ENCODE measurements at places on chromosomes 2 and 18.

GRCh38 chr2:1563943-1564891 is 151.0 kb downstream of the TPO start:
- DNase-seq = no peak

- no peak for DNase-seq
Observed at GRCh38 chr2:3195641-3196476, 181.8 kb downstream of the EIPR1 start.

- DNase-seq = no peak
Observed at GRCh38 chr2:60262178-60262577, 291.3 kb downstream of the BCL11A start.

DNA sequence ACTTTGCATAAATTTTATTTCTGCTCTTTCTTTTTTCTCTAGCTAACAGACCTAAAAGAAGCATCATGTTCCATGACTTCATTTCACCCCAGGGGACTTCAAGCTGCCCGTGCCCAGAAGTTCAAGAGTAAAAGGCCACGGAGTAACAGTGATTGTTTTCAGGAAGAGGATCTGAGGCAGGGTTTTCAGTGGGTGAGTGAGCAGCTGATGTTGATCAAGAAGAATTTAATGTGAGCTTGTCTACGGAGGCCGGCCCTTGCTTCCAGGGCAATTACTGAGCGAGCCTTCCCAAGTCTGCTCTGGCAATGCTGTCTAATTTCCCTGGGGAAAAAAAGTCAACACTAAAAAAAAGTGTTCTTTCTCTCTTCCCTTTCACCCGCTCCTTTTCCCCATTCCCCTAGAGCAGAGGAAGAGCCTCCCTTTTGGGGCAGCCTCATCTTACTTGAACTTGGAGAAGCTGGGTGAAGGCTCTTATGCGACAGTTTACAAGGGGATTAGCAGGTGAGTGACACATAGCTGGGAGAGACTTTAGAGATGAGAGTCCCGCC is 1.2 kb downstream of the CDK15 start:
- DNase-seq = no peak

DNA sequence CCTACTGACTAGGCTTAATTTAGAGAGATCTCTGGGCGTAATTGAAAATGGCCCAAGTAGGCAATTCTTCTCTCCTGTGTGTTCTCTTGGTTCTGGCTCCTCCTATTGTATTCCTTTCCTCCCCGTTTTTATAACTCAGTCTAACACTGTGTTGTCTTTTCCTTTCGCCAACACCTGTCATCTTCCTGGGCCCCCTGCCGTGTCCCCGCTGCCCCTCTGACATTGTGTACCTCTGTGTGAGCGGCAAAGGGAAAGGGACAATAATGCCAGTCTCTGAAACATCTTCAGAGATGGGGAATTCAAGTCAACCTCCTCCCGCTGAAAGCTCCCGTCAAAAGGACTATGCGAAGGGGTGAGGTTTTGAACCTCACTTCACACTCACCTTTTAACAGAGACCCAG is 210.9 kb downstream of the GBX2 start:
- DNase-seq = no peak

DNA sequence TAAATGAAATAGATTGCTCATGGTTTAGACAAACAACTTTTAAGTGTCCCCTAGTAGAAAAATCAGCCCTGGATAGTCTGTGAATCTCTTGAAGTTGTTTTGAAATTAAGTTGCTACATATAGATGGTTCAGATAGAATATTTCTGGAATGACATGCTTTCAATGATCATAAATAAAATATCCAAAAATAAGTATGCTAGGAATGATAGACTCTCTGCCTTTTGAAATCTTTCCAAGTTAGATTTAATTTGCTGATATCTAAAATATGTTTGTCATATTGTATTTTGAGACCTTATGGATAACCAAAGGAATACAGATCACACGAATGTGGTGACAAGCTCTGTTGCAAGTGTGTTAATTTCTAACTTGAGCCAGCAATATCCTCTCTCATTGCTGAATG is 488.7 kb downstream of the THSD7B start:
- no peak for DNase-seq

GRCh38 chr18:73715210-73715670 is 432.4 kb downstream of the FBXO15 start:
- DNase-seq = no peak

- DNase-seq = no peak
Observed at GRCh38 chr2:152071092-152071491, 27.8 kb downstream of the CACNB4 start.

DNA sequence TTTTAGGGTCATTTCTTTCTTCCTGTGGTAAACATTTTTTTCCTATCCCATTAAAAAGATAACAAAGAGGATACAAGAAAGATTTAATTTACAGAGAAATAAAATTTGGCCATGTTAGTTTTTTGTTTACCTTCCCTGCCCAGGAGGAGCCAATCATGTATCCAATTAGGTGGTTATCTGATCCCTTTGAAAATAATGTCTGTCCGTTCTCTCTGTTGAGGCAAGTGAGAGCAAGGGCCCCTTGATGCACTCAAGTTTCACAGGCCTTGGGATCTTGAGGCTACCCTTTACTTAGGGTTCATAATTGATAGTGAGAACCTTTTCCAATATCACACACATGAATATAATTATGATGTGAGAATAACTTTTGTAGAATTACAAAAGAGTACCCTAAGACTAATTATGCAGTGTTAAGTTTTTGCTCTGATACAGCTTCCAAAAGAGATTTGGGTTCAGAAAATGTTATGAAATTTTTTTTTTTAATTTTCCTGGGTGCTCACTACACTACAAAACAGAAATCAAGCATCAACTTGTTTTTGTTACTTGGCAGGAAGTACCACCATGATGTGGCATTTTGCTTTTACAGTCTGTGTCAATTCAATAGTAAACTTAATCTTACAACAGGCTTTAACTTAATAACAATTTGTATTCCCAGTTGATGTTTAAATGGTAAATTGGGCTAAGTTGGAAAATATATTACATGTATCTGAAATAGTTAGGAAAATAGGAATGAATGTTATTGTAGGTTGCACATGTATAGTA is 42.0 kb downstream of the AFTPH start:
- DNase-seq = no peak

DNA sequence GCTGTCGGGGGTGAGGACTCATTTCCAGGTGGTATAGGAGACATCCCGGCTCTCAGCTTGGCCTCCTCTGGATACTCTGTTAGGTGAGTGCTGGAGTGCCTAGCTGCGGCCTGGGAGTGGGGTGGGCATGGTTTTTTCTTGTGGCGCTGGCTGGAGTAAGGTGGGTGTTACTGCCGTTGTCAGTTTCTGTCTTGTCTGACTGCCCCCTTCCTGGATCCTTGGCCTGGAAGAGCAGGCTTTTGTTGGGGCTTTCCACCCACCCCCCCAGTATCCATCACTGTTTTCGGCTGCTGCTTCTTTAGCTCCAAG is 69.2 kb downstream of the DGKD start:
- DNase-seq = no peak

DNA sequence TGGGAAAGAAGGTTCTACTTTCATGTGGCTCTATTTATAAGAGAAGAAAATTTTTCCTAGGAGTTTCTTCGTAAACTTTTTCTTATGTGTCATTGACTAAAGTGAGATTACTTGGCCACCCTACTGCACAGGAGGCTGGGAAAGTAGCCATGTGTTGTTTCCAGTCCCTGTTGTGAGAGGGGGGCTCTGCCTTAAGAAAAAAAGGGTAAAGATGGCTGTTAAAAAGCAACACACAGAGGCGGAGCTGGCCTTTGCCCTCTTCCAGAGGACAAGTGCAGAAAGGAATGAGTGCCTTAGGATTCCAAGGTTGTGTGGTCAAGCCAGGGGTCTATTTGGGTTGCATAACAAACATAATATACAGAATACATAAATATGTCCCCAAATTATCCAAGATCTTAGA is 230.0 kb upstream of the CXCR4 start:
- DNase-seq = no peak

- no peak for DNase-seq
Observed at GRCh38 chr18:33641141-33641540, 63.1 kb downstream of the ASXL3 start.

DNA sequence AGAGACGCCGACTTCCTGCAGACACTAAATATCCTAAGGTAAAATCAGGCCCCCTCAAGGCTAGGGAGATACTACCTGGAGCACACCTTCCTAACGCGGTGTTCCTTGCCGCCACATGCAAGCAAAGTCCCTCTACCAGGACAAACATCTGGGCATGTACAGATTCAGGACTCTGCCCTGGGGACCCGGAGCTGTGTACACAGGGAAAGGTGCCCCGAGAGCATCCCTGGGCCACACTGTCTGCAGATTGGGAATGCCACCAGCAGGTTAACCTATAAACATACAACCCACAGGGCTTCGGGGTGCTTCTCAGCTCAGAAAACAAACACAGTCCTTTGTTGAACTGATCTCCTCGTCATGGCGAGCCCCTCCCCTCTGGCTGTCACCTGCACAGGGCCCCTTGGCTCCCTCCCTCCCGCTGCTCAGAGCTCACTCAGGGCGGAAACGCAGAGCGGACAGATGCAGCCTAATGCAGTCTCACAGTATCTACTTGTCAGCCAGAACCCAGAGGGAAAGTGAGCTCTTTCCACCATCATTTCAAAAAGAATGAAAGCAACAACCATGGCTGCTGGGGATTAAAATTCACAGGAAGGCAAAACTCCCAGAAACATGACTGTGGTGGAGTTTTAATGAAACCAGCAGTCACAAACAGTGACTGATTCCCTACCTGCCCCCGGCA is 218.8 kb downstream of the HDAC4 start:
- no peak for DNase-seq

- no peak for DNase-seq
Observed at GRCh38 chr2:23363268-23363667, 21.7 kb upstream of the KLHL29 start.

DNA sequence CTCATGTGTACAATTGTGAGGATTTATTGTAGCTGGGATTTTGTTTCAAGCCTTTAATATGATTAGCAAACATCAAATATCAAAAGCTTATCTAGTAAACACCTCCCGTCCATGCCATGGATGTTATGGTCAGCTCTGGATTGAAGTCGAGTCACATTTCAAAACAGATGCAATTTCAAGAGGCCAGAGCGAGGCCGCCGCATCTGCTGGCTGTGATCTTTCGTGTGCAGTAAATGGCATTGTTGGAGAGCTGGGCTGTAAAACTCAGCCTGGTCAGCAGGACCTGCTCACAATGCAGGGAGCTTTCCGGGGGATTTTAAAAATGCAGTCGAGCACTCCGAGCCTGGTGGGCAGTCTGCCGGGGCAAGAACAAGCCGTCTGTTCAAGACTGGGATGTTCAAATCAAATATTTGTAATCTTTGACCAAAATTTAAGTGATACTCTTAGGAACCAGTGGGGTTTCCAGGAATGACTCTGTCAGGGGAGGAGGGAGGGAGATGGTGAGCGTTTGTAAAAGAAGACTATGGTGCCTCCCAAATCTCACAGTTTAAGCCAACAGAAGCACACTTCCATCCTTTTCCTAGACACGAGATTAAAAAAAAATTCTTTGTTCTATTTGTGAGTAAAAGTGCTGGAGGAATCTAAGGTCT is 97.6 kb downstream of the MYCN start:
- no peak for DNase-seq

DNA sequence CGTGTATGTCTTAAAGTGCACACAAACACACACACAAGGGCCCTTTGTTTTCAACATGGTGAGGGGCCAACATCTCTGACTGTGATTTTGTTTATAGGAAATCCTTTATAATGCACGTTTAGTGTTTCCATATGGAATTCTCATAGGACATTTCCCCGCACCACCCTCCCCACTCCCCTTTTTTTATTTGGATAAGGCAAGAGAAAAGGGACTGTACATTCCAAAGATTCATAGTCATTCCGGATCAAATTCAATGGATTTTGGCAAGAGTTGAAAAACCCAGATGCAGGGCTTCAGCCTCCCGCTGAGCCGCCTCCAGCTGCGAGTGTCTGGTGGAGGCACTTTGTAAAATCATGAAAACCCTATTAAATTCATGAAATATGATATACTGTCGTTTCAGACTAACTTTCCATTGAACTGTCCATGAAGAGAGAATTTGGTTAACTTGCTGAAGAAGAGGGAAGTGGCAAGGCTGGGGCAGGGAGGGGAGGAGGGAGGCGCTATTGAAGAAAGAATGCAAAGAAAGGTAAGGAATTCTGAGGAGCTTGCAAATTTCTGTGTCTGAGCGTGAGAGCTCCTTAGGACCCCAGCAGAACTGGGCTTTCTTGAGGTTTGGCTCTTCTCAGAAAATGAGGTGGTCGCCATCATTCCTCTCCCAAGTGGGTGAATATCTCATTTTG is 25.8 kb upstream of the SLC14A2 start:
- DNase-seq = no peak

GRCh38 chr2:73772819-73773218 is 7.1 kb downstream of the DUSP11 start:
- DNase-seq = no peak

GRCh38 chr2:229901819-229902218 is 20.0 kb downstream of the TRIP12 start:
- no peak for DNase-seq

DNA sequence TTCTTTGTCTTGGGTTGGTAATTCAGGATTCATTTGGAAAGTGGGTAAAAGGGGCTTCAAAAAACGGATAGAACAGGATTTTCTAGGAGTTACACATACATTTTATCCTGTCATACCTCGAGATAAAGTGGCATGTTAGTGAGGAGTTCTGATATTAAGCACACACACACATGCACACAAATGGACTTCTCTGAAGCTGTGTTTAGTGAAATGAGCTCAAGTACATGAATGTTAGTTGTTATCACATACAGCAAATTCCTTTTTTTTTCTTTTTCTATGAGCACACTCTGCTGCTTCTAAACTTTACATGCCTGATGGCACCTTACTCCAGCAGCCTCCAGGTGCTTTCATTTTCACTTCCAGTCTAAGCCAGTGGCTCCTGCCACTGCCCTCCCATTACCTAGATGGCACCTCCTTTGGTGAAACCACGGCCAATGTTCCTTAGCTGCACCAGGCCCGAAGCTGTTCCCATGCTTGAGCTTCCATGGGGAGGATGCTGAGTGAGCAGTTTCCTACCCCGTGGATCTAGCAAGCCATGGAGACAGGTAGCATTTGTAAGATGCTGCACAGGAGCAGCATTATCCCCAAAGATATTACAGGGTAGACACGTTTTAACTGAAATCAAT is 49.7 kb downstream of the STAT1 start:
- DNase-seq = no peak
